ENCODE measurements at places on chromosomes 16 and 17.
A peak's percentile ranks its signal among the peaks of the same experiment; 100 is the strongest.

GRCh38 chr16:46857368-46857945, 26.5 kb upstream of the C16orf87 start:
- no peak for DNase-seq

DNA sequence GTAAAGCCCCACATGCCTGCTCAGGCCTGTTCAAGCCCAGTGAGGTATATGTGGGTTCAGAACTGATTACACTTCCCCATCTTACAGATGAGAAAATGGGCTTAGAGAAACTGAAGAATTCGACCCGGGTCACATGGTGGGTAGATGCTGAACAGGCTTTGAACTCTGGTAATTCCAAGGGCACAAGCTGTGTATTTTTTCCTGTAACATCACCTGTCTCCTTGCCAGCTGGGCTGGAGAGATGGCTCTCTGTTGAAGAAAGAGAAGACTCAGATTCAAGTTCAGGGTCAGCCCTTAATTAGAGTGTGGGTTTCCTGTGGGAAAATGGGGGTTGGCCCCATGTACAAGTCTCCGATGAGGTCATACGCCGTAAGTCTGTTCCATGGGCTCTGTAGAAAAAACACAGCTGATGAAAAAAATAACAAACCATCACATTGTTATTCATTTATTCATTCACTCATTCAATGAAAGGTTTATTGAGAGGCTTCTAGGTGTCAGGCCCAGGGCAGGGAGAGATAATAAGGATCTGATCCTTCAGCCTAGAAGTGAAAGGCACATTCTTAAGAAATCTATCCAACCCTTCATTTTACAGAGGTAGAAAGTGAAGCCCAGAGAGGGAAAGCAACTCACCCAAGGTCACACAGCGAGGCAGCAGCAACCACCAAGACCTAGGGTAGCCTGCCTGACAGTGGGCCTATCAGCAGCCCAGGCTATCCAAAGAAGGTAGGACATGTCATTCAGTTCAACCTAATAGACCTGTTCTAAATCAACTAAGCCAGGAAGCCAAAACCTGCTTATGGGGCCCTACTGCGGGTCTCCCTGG, 482.8 kb downstream of the SOX9 start:
- no peak for DNase-seq

DNA sequence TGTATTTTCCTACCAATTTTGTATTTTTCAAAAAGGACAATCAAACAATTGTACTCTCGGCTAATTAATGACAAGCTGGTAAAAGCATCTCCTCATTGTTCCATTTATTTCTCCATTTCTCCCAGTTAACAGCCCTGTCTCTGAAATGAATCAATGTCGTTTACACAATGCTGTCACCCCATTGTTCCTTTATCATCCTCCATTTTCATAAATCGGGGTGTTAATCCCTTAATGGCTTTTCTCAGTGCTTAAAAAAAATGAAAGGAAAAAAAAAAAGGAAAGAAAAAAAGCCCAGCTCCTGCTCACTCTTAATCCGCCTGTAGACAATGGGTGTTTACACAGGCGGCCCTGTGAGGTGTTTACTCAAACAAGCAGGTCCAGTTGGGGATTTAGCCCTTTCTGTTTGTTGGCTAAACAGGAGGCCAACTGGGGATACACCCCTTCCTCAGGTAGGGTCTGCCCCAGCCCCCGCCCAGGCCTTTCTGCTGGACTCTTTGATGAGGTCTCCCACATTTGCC, 86.8 kb upstream of the SALL1 start:
- no peak for DNase-seq

DNA sequence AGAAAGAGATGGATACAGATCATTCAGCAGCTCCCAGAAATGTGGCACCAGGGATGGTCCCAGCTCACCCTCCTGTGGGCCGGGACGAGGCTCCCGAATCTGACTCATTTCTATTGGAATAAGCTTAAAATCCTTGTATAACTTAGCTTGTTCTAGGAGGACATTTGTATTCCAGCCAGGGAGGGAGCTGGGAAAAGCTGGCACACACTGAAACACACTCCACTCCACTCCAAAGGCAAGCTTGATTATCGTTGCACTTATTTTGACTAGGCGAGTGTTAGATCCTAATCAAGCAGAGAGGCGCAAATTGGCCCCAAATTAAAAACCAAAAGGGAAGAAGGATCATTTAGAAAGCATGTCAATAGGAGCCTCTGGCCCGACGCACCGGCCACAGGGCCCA, 339.5 kb downstream of the HS3ST4 start:
- DNase-seq = no peak

GRCh38 chr16:15785386-15786059, 71.3 kb downstream of the MYH11 start:
- no peak for DNase-seq

- no peak for DNase-seq
Observed at GRCh38 chr17:74049167-74049966, 154.1 kb upstream of the RPL38 start.

- no peak for DNase-seq
Observed at GRCh38 chr16:57372372-57373116, at the start of gene CX3CL1. Gene CX3CL1, plus strand, starts transcription at chr16:57372490. Its CDS starts 79 bp downstream, at chr16:57372569.

- peak; percentile 2 for DNase-seq
Observed at GRCh38 chr17:2990396-2990795, 73.0 kb downstream of the OR1D5 start.

GRCh38 chr16:4936181-4936990, 562 bp downstream of the PPL start:
- DNase-seq = no peak

DNA sequence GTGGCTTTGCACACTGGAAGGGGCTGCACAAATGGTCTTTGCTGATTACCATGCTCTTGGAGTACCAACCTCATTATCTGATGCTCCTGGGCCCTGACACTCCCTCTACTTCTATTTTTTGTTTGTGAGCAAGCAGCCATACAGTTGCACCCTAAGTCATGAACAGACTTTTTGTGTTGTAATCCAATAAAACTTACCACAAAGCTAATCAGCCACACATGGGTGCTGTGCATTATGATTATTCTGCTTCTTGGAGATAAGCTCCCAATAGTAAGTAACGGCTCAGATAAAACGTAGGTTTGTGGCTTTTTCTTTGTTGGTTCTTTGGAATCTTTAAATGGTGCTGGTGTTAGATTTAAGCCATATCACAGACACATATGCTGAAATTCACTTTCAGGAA, 76.2 kb downstream of the CCT6B start:
- no peak for DNase-seq

DNA sequence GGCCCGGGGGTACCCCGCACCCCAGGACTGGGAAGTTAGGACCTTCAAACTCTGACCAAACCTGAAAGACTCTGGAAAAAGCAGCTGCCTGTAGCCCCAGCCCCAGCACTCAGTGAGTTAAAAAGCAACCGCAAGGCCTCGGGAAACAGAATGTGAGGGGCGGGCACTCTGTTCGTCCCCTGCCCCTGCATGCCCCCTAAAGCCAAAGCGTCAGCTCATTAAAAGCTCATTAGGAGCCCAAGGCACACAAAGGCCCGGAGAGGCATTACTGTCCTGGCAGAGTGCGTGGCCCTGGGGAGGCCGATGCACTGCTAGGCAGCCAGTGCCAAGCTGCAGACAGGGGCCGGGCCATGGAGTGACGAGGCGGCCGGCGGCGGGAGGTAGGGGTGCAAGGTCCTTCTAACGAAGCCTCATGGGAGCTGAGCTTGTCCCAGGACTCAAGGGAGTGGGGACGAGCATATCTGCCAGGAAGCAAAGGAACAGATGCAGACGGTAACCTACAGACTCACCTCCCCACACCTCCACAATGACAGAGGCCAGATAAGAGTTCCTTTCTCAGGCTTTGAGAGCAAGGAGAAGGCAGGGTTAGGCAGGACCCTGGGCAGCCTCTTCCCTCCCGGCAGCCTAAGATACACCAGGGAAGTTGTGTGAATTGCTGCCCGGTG, 116.8 kb downstream of the ENGASE start:
- DNase-seq = no peak

- DNase-seq = no peak
Observed at GRCh38 chr17:40064971-40065768, 2.4 kb downstream of the THRA start.

GRCh38 chr16:21116148-21116693, 34.4 kb downstream of the DNAH3 start:
- DNase-seq = no peak

GRCh38 chr17:49932138-49932723, 36.8 kb upstream of the DLX4 start:
- DNase-seq = no peak

- DNase-seq = peak; percentile 83
Observed at GRCh38 chr16:50282010-50282538, 15.7 kb downstream of the ADCY7 start.

DNA sequence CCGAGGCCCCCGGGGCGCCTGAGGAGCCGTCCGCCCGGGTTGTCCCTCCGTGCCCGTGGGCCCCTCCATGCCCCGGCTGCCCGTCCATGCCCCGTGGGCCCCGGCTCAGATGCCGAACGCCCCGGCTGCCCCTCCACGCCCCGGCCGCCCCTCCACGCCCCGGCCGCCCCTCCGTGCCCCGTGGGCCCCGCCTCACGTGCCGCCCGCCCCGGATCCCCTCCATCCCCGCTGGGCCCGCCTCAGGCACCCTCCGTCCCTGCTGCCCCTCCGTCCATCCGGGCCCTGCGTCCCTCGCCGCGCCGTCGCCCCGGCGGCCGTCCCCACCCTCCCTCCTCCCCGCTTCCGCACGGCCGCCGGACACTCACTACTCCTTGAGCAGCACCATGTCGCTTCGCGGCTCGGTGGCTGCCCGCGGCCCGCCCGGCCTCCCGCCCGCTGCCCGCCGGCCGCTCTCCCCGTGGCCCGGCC, 382 bp downstream of the PITPNA start:
- DNase-seq = peak; percentile 18

- DNase-seq = no peak
Observed at GRCh38 chr16:77780378-77780837, 8.0 kb upstream of the VAT1L start.

- no peak for DNase-seq
Observed at GRCh38 chr16:49811644-49812334, 44.1 kb downstream of the ZNF423 start.

DNA sequence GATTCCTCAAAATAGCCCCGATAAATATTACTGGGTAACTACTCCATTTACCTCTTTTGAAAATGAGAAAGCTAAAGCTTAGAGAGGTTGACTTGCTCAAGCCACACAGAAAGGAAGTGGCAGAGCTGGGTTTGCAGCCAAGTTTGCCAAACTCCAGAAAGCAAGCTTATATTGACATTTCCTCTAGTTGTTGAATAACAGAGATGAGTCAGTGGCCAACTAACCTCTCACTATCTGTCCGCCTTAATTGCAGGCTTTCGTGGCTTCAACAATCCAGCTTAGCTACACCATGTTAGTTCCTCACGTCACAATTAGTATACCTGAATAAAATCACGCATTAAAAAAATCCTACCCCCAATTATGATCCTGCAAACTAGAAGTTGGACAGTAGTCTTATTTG, 151.7 kb downstream of the CNTNAP4 start:
- no peak for DNase-seq

DNA sequence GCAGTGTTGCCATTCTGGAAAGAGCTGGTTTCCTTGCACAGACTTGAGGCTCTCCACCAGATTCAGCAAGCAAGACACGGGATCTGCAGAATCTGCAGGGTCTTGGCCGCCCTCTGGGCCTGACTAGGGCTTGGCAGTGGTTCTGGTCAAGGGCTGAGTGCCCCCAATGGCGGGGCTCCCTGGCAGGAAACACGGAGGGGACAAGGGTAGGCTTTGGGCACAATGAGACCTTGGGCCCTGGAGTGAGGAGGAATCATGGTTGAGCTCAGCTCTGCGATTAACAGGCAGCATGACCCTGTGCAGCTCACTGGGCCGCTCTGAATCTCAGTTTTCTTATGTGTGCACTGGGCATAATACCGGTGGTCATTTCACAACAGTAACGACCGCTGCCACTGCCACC, 249.9 kb downstream of the GSG1L start:
- no peak for DNase-seq

DNA sequence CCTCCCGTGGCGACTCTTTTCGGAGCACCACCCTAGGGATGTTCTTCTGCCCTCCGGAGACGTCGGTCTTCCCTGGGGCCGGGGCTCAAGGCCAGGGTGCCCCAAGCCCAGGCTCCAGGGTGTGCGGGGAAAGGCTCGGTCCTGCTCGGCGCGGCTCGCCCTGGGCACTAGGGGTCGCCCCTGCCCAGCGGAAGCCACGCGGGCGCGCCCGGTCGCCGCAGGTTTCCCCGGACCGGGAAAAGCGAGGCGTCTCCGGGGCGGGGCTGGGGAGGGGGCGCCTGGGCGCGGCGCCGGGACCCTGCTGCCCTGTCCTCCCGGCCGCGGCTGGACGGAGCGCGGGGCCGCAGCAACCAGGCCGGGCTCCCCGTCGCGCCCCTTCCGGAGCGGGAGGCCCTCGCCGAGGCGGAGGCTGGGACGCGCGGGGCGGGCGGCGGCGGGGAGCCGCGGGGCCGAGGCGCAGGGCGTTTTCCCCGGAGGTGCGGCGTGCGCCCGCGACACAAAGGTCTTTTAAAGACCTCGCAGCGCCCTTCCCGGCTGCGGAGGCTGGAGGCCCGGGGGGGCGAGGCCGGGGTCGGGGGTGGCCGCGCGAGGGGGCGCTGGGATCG, 76.4 kb downstream of the MRC2 start:
- peak; percentile 34 for DNase-seq

GRCh38 chr16:85605912-85606841, 6.9 kb upstream of the GSE1 start:
- DNase-seq = no peak

- DNase-seq = no peak
Observed at GRCh38 chr17:27980043-27980442, 62.4 kb upstream of the NLK start.

GRCh38 chr16:19542138-19542821, 13.2 kb upstream of the VPS35L start:
- no peak for DNase-seq

DNA sequence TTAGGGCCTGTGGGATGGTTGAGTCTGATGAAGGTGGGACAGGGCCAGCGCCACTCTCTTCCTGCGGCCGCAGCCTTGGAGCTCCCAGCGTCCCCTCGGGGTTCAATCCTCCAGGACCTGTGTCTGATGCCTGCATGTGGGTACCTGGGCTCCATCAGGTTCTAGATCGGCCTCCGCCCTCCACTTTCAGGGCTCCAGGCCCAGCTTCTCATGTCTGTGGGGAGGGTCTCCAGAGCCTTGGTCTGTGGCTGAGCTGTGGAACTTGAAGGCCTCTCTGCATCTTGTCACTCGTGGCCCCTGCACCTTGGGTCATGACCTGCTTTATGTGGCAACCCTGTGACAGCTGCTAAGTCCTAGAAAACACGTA, 89.8 kb upstream of the ZNF750 start:
- DNase-seq = no peak

- DNase-seq = no peak
Observed at GRCh38 chr16:974001-974601, 3.3 kb upstream of the LMF1 start.

DNA sequence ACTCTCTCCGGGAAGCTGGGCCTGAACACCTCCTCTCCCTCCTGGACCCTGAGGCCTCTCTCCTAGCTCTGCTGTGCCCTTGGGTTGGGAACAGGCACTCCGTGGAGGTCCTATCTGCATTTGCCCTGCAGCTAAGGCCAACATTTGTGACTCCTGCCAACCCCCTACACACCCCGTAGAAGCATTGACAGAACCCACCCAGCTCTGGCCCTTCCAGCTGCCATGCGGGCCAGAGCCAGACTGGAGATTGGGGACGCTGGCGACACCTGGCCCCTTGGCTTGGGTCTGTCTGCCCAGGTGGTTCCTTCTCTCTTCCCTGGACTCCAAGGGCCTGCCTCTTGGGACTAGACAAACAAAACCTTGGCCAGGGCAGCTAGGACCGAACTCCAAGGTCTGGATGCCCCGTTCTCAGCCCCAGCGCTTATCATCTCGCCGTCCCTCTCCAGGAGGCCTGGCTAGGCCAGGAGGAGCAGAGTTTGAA, 644 bp upstream of the RHBDF2 start:
- DNase-seq = no peak

All from CD8-positive, alpha-beta T cell (primary cell).